ENCODE measurements at places on chromosomes 2 and 18.

DNA sequence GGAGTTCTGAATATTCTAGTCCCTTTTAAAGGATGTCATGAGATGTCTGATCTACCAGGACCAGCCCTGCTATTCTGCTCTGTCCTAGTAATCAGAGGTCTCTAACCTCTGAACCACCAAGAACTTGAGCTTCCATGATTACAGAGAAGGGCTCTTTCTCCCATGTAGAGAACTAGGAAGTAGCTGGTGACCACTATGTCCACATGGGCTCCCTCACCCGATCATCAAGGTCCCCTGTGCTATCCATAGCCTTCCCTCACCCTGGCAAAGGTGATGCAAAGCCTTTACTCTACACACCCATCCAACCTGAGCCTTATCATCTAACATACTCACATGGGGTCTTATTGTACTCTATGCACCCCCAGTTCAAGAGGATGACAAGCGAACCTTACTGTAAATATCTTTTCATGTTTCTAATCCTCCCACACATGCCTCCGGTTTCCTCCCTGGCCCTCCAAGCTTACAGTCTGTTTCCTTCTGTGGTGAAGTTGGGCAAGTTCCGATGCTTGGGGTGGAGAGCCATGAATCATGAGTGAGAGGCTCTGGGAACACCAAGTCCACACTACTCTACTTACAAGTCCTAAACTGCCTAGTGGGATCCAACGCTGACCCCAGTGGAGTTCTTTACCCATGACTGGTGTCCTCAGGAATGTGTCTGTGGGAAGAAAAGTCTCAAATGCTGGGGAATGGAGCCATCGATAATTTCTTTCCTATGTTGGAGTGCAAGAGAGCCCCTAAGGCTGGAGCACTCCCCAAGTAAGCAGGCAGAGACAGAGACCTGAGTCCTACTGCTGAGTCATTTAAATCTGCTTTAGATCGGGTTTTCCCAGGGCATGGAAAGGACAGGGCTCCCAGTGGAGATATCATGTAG, 73.3 kb upstream of the KLF7 start:
- no peak for DNase-seq

- DNase-seq, result no peak
Observed at GRCh38 chr2:174076040-174076439, 110.9 kb upstream of the SP3 start.

DNA sequence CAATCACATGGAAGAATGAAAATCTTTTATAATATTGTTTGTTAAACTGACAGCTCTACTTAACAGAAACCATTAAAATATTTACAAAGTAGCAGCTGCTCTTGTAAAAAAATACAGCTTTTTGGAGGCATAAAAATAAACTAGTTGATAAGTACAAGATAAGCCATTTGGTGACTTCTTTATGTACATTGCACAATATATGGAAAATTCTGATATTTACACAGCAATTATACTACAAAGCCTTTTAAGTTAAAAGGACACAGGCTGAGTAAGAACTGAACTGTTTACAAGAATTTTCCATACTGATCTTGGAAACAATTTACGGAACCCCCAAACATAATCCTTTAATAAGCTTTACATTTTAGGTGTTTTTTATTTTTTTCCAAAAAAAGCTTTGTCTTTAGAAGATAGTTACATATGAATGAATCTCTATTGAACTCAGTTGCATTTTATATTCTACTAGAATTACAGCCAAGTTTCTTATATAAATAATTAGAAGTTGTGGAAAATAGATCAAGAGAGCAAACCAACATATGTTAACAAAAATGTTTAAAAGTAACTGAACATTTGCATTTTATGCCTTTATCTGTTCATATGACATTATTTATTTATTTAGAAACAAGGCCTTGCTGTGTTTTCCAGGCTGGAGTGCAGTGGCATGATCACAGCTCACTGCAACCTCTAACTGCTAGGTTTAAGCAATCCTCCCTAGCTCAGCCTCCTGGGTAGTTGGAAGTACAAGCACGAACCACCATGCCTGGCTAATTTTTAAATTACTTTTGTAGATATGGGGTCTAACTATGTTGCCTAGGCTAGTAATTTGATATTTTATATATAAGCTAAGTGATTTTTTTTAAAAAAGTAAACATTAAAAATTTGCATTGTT, 142.5 kb downstream of the OTX1 start:
- DNase-seq, result no peak

DNA sequence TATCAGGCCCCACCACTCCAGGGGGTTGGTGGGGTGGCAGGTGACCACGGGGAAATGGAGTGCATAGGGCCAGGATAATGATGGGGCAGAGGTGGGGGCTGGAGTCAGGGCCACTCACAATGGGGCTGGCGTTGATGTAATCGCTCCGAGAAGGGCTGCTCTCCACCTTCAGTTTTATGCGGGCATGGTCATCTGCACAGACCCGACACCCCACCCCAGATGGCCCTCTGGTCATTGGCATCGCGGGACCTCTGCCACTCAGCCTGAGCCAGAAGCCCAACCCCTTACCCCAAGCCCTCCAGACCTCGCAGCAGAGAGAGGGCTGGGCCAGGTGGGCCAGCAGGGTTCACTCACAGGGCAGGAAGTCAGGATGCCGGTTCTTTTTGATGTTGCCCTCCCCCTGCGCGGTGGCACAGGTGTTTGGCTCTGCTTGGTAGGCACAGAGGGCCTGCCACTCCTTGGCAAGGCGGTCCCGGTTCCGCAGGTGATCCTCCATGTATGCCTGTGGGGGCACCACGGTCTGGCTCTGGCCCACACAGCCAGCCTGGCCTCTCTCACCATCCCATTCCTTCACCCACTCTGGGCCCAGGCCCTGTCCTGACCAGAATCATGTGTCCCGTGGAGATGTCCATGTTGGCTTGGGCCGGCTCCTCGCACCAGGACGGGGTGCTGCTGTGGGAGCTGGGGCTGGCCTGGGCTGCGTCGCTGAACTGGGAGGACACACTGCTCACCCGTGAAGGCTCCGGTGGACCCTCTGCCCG, 12.4 kb downstream of the PTPRN start:
- DNase-seq, result no peak

GRCh38 chr2:32993005-32993539, 46.3 kb downstream of the LTBP1 start:
- DNase-seq, result no peak

DNA sequence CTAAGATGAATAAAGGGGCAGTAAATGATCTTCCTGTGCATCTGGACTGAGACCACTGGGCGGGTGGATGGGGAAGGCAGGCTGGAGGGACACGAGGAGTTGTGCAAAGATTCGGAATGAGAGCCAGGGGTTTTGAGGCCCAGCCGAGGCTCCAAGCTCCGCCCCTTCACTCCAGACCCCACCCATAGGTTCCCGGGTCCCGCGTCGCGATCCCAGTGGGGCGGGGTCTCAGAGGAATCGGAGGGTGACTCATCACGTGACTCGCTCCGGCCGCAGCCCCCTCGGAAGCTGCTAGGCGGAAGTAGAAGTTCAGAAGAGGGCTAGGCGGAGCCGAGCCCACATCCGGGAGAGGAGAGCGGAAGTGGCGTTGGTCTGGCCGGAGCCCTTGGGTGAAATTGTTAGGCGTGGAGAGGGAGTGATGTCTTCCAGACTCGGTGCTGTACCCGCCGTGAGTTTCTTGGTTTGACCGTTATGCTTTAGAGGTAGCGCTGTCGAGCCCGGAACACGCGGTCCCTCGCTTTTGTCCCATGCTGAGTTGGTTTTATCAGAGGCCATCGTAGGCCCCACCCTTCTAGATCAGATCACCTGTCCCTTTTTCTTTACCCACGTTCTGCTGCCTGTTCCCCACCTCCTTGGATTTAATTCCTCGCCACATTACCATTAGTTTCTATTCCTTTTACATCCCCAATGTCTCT, at the start of gene ZNF512:
TSS of gene ZNF512 (plus strand) at position 348 of the 695 bp plus-strand sequence. CDS start at position 419, 71 bp downstream.
- peak; percentile 96 for DNase-seq

DNA sequence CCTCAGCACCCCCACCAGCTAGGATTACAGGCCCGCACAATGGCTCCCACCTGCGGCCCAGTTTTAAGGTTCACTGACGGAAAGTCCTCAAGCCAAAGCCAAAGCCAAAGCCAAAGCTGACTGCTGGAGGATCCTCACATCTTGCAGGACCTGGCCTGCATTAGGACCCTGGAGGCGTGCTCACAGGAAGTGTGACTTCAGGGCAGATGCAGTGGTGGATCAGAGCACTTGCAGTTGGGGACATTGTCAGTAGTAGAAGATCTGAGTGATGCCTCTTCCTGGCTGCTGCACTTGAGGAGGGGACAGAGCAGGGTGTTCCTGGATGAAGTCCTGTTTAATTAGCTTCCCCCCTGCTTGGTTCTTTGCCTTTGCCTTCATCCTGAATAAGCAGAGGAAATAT, 69.0 kb upstream of the ALPP start:
- DNase-seq, result no peak

All from neural progenitor cell (in vitro differentiated cells).